ENCODE measurements at places on chromosomes 6 and 20. TPM values are rescaled to one million over a fixed set of nuclear protein-coding genes. Genes with fewer than 3 reads are reported as not detected.

Gene RBM24
- 1.9 TPM for total RNA-seq

Gene CCN5
- 44.8 TPM for total RNA-seq

Gene SLC17A2
- not detected for total RNA-seq

Gene LIME1
- 6.2 TPM for total RNA-seq

Gene MUCL3
- total RNA-seq = 0.51 TPM

Gene FAM229B
- 26.2 TPM for total RNA-seq

Gene CEP57L1
- 44.3 TPM for total RNA-seq

Gene SLA2
- 1.6 TPM for total RNA-seq

Gene DST
- 340 TPM for total RNA-seq

Gene CLVS2
- not detected for total RNA-seq

DNA sequence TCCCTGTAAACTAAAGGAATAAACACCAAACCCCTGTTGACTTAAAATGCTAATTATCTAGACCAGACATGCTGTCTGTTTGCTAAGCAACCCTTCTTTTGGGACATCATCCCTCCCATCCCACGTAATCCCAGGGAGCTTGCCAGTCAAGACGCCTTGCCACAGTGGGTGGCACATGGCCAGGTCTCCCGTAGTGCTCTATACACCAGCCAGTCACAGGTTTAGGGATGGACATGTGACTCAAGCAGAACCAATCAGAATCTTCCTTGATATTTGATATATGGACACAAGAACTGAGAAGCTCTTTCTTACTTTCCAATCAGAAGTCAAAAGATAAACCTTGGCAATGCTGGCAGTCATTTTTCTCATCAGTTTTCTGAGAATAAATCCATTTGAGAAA, 60.0 kb downstream of the CNKSR3 start:
- H3K4me3 ChIP-seq = no peak overlapping the region
- no peaks in the 10 kb centered on the region for H3K27me3 ChIP-seq
- no peak overlapping the region for H3K27ac ChIP-seq

- H3K27ac ChIP-seq = no peak overlapping the region
- H3K4me3 ChIP-seq = no peak overlapping the region
- H3K27me3 ChIP-seq = no peaks in the 10 kb centered on the region
- no peaks in the 10 kb centered on the region for H3K36me3 ChIP-seq
These were observed 58.3 kb downstream of the TENT5A start for GRCh38 chr6:81694207-81694606.

- H3K36me3 ChIP-seq = no peaks in the 10 kb centered on the region
- H3K27me3 ChIP-seq = no peaks in the 10 kb centered on the region
- no peaks in the 10 kb centered on the region for H3K4me1 ChIP-seq
- H3K27ac ChIP-seq = no peak overlapping the region
- no peak for DNase-seq
- H3K4me3 ChIP-seq = no peak overlapping the region
These were observed 19.0 kb downstream of the ETV7 start for GRCh38 chr6:36368421-36368820.

- no peaks in the 10 kb centered on the region for H3K4me1 ChIP-seq
- no peaks in the 10 kb centered on the region for H3K27me3 ChIP-seq
- H3K36me3 ChIP-seq = no peaks in the 10 kb centered on the region
- H3K27ac ChIP-seq = no peak overlapping the region
- DNase-seq = no peak
- no peak overlapping the region for H3K4me3 ChIP-seq
These were observed 62.4 kb downstream of the MDGA1 start for GRCh38 chr6:37635319-37635718.

DNA sequence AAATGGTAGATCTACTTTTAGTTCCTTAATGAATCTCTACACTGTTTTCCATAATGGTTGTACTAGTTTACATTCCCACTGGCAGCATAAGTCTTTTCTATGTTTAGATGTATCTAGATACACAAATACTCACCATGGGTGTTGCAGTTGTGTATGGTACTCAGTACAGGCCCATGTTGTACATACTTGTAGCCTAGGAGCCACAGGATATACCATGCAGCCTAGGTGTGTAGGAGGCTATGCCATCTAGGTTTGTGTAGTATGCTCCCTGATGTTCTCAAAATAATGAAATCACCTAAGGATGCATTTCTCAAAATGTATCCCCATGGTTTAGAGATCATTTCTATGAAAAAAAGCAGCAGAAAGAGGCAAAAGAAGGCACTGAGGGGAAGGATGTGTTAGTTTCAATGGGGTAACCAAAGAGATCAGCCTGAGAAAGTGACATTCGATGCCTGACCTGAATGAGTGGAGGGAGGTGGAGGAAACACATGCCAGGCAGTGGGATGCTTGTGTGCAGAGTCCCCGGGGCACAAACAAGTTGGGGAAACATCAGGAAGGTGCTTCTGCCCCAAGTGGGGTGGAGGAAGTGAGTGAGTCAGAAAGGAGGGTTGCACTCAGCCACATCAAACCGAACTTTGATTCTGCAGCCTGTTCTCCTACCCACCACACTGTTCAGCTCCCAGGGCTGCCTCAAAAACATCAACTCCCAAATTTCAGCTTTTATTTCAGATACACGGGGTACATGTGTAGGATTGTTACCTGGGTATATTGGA, 191.2 kb downstream of the ZNF217 start:
- peaks cover 6% of the 10 kb centered on the region for H3K4me1 ChIP-seq
- H3K36me3 ChIP-seq = no peaks in the 10 kb centered on the region
- H3K27me3 ChIP-seq = no peaks in the 10 kb centered on the region
- no peak overlapping the region for H3K27ac ChIP-seq
- no peak overlapping the region for H3K4me3 ChIP-seq

DNA sequence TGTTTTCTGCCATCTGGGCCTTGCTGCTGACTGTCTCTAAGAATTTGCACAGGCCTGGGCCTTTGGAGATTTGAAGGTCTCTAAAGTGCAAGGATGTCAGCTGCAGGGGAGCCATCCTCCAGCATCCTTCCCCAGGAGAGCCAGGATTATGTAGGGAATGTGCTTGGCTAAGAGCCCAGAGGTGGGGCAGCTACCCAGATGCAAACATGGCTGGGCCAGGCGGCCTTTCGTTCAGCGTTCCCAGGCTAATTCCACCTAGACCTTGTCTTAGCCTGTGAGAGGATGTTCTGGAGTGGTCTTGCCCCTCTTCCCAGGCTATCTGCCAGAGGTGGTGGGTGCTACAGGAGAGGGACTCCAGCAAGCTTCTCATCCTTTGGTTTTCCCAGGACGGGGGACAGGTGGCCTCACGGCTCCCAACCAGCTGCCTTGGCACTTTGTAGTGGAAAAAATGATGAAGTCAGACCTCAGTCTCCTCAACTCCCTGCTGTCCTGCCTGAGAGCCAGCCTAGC, 7.7 kb upstream of the PTGIS start:
- H3K27ac ChIP-seq = no peak overlapping the region
- no peak overlapping the region for H3K4me3 ChIP-seq
- DNase-seq = no peak
- peaks cover 5% of the 10 kb centered on the region for H3K4me1 ChIP-seq

DNA sequence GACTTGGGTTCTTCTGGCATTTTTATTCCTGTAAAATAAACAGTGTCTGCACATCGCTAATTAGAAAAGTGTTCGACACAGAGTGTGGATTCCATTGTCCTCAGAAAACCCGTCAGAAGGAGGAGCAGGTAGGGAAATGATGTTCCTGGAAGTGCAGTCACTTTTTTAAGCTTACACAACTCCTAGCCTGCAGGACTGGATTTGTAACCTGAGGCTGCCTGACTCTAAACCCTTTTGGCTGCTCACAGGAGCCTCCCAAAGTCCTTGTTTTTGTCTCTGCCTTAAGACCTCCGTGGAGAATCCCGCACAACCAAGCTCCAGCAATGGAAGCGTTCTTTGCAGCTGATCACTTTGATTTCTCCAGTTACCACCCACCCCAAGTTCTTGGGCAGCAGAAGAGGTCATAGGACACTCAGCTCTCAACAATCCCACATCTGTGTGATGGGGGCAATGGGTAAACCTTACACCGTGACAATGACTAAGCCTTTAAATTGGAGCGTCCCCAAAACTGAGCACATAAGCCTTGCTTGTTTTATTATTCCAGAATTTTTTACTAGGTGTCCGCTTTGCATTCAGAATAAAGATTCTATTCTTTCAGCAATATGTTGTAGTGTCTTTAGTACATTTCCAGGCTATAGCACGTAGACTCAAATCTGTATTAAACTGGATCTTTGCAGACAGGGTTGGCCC, 227.9 kb downstream of the TBXT start:
- H3K36me3 ChIP-seq = no peaks in the 10 kb centered on the region
- no peak overlapping the region for H3K27ac ChIP-seq
- H3K4me3 ChIP-seq = no peak overlapping the region
- no peaks in the 10 kb centered on the region for H3K4me1 ChIP-seq
- no peak for DNase-seq
- H3K27me3 ChIP-seq = no peaks in the 10 kb centered on the region

DNA sequence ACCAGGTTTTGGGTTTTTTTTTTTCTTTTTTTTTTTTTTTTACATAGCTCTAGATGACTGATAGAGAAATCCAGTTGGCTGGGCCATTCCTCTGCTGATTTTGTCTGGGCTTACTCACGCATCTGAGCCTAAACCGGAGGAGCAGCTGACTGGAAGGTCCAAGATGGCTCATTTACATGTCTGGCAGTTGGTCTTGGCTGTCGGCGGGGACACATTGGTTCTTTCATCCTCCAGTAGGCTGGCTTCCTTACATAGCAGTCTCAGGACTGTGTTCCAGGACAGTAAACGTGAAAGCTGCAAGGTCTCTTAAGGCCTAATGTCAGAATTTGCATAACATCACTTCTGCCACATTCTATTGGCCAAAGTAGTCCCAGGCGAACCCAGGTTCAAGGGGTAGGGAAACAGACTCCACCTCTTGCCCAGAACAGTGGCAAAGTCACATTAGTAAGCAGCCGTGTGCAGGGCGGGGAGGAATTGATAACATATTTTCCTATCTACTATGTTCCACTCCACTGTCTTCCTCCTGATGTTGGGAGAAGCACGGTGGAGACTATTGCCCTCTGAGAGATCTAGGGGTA, 87.0 kb downstream of the CDH22 start:
- H3K4me1 ChIP-seq = no peaks in the 10 kb centered on the region
- DNase-seq = no peak
- H3K27me3 ChIP-seq = no peaks in the 10 kb centered on the region

GRCh38 chr6:138278326-138278725, 60.0 kb upstream of the PBOV1 start:
- no peaks in the 10 kb centered on the region for H3K27me3 ChIP-seq
- no peak overlapping the region for H3K4me3 ChIP-seq
- DNase-seq = peak; percentile 32
- H3K36me3 ChIP-seq = no peaks in the 10 kb centered on the region

GRCh38 chr20:21361266-21361665, 36.1 kb downstream of the NKX2-4 start:
- no peak overlapping the region for H3K27ac ChIP-seq
- H3K4me1 ChIP-seq = no peaks in the 10 kb centered on the region
- H3K27me3 ChIP-seq = no peaks in the 10 kb centered on the region
- peaks cover 12% of the 10 kb centered on the region for H3K36me3 ChIP-seq

GRCh38 chr20:53941680-53942471, 128.5 kb downstream of the BCAS1 start:
- peak; percentile 32 for DNase-seq
- no peaks in the 10 kb centered on the region for H3K27me3 ChIP-seq
- H3K36me3 ChIP-seq = no peaks in the 10 kb centered on the region
- H3K4me1 ChIP-seq = peaks cover 2% of the 10 kb centered on the region
- no peak overlapping the region for H3K27ac ChIP-seq
- no peak overlapping the region for H3K4me3 ChIP-seq

- H3K4me3 ChIP-seq = no peak overlapping the region
- no peak overlapping the region for H3K27ac ChIP-seq
These were observed 57.9 kb downstream of the ARHGAP40 start for GRCh38 chr20:38659597-38659880.

DNA sequence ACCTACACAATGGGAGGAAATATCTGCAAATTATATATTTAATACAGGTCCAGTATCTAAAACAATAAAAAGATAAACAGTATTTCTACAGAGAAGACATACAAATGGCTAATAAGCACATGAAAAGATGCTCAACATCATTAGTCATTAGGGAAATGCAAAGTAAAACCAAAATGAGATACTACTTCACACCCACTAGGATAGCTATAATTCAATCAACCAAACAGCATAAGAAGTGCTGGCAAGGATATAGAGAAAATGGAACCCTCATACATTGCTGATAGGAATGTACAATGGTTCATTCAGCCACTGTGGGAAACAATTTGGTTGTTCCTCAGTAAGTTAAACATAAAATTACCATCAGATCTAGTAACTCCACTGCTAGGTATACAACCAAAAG, 48.7 kb downstream of the NUDT3 start:
- DNase-seq = no peak
- H3K4me1 ChIP-seq = peaks cover 5% of the 10 kb centered on the region
- no peak overlapping the region for H3K27ac ChIP-seq
- no peaks in the 10 kb centered on the region for H3K27me3 ChIP-seq
- H3K36me3 ChIP-seq = no peaks in the 10 kb centered on the region
- H3K4me3 ChIP-seq = no peak overlapping the region

GRCh38 chr6:21971541-21971940, 325.3 kb downstream of the PRL start:
- DNase-seq = no peak
- H3K4me1 ChIP-seq = no peaks in the 10 kb centered on the region
- no peak overlapping the region for H3K4me3 ChIP-seq
- H3K36me3 ChIP-seq = no peaks in the 10 kb centered on the region
- no peaks in the 10 kb centered on the region for H3K27me3 ChIP-seq

DNA sequence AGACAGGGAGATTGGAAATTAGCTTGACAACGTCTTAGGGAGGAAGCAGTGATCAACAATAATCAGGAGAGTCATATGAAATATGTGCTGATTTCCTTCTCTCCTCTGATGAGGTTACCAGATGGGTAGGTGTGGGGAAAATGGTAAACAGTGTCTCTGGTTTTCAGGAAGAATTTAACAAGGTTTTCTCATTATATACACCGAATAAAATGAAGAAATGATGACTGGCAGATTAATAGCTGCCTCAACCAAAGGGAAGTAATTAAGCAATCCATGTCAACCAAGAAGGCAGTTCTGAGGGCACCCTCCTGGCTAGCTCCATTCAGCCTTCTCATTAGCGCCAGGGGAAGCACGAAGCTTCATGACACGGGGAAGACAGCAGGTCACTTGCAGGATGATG, 12.7 kb upstream of the RAMACL start:
- H3K27ac ChIP-seq = peak overlapping the region; percentile 87
- H3K4me3 ChIP-seq = no peak overlapping the region
- H3K36me3 ChIP-seq = no peaks in the 10 kb centered on the region
- no peak for DNase-seq
- H3K27me3 ChIP-seq = no peaks in the 10 kb centered on the region
- no peaks in the 10 kb centered on the region for H3K4me1 ChIP-seq

DNA sequence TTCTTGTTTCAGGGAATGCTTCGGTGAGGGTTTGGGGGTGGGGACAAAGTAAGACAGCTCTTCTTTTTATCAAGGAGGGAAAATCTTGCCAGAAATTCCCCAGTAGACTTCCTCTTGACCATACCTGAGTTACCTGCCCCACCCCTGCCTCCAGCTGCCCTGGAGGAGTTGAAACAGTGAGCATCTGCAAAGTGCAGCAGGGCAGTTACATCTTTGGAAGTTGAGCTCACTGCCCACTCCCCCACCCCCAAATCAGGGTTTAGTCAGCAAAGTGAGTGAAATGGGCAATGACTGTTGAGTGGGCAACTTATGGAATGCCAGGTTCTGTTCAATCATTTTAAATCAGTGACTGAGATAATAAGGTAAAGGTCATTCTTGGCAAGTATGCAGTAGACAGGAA, 98.8 kb downstream of the BANF2 start:
- no peak for DNase-seq
- no peak overlapping the region for H3K27ac ChIP-seq
- H3K36me3 ChIP-seq = no peaks in the 10 kb centered on the region
- no peaks in the 10 kb centered on the region for H3K27me3 ChIP-seq
- H3K4me1 ChIP-seq = peaks cover 5% of the 10 kb centered on the region

GRCh38 chr20:44495802-44496481, 20.3 kb downstream of the TTPAL start:
- no peaks in the 10 kb centered on the region for H3K4me1 ChIP-seq
- DNase-seq = no peak
- H3K27ac ChIP-seq = peak overlapping the region; percentile 64
- peaks cover 25% of the 10 kb centered on the region for H3K36me3 ChIP-seq
- no peaks in the 10 kb centered on the region for H3K27me3 ChIP-seq
- no peak overlapping the region for H3K4me3 ChIP-seq
